ENCODE measurements at places on chromosomes 7 and 10. TPM values are rescaled to one million over a fixed set of nuclear protein-coding genes. Genes with fewer than 3 reads are reported as not detected.

DNA sequence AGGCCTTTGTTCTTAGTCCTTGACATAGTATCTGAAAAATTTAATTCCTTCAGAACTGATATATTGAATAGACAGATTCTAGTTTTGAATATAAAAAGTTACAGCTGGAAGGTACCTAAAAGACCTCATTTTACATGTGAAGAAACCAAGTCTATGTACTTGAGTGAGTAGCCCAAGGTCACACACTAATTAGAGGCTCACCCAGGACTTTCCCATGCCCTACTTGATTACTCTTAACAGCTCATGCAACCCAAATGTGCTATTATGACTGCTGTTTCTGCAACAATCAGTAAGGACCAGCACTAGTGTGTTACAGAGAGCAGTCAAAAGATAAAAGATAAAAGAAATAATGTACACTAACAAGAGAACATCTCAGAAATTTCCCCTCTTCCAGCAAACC is 40.7 kb upstream of the BET1 start:
- DNase-seq = no peak

DNA sequence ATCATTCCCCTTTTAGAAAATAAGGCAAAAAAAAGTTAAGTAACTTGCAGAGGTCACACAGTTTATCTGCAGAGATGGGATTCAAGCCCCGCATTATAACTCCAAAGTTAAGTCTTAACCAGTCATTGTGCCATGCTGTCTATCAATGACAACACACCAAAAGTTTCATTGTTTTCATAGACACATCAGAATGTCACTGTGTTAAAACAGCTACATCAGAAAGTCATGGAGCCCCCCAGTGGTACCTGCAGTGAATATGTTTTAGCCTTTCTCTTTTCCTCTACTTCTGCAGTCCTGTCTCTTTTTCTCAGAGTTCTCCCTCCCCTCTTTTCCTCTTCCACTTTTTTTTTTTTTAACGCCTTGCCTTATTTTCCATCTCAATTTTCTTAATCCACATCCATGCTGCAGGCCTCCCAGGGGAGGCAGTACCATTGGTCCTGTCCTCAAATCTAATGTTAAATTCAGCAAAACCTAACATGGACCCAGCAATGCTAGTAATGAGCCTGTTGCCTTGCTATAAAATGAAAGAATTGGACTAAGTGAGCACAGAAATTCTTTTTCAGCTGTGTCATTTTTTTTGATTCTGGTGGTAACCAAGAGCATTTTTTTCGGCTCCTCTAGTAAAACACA is 3.8 kb upstream of the NRCAM start:
- no peak for DNase-seq

MALRD1 gene
- total RNA-seq = 0.47 TPM

- DNase-seq = no peak
Observed at GRCh38 chr7:41942468-41943093, 239.7 kb upstream of the INHBA start.

DNA sequence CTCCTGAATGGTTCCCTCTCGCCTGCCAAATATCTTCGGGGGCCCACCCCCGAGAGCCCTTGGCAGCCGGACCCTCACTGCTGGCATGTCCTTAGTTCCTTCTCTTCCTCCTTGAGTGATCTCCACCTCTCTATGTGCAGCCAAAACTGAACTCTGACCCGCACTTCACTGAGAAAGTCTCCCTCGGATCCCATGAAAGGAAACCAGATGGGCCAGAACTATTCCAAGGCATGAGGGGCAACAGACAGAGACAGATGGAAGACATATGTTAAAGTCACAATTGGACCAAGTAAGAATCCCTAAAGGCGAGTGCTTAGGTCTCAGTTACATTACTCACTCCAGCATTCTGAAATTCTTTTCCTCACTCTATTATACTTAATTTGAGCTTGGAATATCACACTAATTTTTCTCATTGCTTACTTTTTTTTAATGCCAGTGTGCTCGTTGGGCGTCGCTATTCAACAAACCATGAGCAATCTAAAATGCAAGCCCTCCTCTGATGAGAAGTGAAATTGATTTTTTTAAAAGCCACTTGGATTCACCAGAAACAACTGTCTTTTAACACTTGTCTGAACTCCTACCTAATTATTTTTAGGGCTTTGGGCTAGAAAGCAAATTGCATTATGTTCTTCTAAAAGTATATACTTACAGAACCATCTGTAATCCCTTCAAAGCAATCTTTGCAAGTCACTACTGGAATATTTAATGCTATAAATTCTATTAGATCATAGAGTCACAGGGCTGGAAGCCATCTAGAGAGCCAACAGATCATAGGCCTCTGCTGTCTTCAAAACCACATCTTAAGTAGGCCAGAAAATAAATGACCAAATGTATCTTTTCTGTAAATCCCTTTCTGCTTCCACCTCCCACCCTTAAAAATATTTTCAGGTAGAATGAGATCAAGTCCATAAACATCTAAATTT is 43.3 kb upstream of the EZH2 start:
- DNase-seq = no peak

DNA sequence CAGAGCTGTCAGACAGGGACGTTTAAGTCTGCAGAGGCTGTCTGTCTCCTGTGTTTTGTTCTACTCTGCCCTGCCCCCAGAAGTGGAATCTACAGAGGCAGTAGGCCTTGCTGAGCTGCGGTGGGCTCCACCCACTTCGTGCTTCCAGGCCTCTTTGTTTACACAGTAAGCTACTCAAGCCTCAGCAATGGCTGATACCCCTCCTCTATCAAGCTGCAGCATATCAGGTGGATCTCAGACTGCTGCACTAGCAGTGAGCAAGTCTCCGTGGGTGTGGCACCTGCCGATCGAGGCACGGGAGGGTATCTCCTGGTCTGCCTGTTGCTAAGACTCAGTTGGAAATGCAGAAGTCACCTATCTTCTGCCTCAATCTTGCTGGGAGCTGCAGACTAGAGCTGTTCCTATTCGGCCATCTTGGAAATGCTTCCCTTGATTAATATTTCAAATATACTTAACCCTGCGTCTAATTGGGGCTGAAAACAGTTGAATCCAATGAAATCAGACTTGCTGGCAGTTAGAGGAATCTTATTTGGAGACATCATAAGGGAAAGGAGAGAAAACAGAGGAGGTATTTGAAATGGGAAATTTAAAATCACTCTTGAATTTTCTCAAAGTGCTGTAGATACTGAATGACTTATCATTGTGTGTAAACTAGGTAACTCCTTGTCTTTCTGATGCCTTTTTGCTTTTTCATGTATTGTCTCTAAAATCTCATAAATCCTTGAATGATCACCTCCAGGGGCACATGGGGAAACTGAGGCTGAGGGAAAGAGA is 13.8 kb upstream of the CYP3A5 start:
- DNase-seq = no peak

DNA sequence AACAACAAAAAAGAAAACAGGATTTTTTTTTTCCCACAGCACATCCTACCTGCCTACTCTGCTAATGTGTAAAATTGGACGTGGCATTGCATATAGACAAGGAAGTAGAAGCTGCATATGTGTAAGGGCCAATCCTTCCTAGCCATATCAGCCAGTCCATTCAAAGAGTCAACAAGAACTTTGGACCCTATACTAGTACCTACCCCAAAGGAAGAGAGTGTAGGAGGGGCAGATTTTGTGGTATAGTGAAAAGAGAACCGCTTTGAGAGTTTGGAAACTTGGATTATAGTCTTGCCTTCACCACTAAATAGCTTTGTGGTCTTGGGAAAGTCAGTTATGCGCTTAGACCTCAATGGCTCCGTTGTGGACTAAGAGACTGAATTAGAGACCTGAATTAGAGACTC is 12.1 kb upstream of the MCU start:
- no peak for DNase-seq

GRCh38 chr7:158414002-158414401 is 173.6 kb downstream of the PTPRN2 start:
- no peak for DNase-seq

TRIM8 gene
- total RNA-seq = 95.1 TPM

- DNase-seq = no peak
Observed at GRCh38 chr10:119643306-119644204, 7.6 kb upstream of the BAG3 start.

DNA sequence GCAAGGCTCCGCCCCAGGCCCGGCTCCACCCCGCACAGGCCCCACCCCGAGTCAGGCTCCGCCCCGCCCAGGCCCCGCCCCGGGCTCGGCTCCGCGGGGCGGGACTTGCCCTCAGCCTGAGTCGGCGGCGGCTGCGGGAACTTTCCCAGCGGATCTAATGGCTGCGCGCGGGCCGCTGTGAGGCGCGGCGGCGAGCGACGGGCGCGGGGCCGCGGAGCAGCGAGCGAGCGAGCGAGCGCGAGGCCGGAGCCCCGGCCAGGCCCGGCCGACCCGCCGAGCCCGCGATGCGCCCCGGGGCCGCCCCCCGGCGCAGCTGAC is at the start of gene INPP5A:
TSS of gene INPP5A (plus strand) at position 104 of the 318 bp plus-strand sequence. CDS start 310 bp downstream, outside the sequence.
- DNase-seq = no peak

- no peak for DNase-seq
Observed at GRCh38 chr10:30062582-30062981, 3.2 kb upstream of the JCAD start.

GRCh38 chr7:28409716-28410627 is 2.3 kb upstream of the CREB5 start:
- DNase-seq = peak; percentile 39

SLC18A3 gene
- total RNA-seq = not detected

- DNase-seq = no peak
Observed at GRCh38 chr7:96016056-96016586, 243.8 kb downstream of the DYNC1I1 start.

GRCh38 chr10:30736685-30737232 is 107.2 kb upstream of the LYZL2 start:
- DNase-seq = no peak

DNA sequence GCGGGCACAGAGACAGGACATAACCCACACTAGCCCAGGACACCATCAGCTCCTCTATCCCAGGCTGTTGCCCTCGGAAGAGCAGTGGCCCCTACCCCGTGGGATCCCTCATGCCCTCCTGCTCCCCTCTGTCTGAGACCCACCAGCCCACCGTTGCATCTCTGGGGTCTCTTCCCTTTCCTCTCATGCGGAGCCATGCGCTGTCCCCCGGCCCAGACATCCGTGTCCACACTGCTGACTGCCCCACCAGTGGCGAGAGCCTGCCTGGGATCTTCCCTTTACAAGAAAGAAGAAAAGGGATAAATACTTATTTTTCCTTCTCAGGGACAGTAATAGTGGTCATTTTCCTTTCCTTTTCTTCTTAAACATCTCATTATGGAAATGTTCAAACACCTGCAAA is 115.4 kb downstream of the WDR37 start:
- DNase-seq = no peak

MOGAT3 gene
- not detected for total RNA-seq

DNA sequence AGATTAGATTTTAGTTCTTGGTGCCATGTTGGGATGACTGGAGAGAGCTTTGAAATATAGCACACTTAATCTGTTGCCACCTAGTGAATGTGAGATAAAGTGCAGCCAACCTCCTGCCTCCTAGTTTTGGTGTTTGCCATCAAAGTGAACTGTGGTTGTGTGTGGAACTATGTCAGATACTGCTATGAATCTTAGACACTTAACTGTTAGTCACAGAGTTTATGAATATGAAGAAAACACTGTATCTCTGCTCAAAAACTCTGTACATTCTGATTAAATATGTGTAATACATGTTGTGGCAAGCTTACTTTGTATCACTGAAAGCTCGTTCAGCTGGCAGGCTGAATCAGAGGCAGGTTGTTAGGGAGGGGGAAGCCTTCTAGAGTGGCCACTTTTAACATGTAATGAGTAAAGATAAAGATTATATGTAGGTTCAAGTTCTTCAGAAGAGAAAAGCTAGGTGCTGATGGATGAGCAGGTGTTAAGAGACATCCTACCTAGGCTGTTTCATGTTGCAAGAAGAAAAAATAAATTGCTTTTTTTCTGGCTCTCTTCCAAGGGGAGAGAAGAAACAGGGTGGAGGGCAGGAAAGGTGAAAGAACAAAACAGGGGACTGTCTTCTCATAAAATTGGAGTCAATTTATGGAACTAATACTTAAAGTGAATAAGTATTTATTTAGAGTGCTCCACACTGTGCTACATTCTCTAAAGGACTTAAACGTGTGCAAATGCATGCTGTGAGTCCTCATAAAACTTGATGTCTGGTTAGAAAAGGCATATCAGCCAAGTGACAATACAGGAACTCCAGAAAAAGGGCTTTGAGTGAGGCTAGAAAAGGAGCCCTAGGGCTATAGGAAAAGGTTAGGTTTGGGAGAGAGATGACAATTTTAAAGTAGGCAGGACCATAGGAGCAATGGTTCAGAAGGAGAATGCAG is 14.1 kb upstream of the LAMB1 start:
- DNase-seq = no peak

- DNase-seq = no peak
Observed at GRCh38 chr10:83957168-83957947, 182.0 kb upstream of the GHITM start.

- no peak for DNase-seq
Observed at GRCh38 chr10:131032329-131033165, 279.0 kb downstream of the TCERG1L start.

DNA sequence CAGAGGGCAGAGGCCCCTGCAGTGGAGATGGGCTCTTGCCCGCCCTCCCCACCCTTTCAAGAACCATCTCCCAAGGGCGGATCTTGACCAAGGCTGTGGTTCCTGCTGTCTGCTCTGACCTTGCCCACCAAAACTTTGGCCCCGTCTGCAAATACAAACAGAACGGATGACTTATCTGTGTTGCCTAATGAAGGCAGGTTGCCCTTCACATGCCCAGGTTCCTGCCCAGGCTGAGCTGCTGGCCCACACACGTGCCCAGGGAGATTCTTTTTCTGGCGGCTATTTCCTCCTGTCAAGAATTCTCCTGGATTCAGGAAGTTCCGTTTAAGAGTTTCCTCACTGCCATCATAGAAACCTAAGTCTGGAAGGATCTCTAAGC is 78.3 kb downstream of the PROSER2 start:
- no peak for DNase-seq

GRCh38 chr7:132492823-132493445 is 83.3 kb downstream of the PLXNA4 start:
- DNase-seq = no peak

HMX3 gene
- total RNA-seq = not detected

GRCh38 chr7:133051066-133051465 is 30.8 kb downstream of the CHCHD3 start:
- DNase-seq = no peak

- DNase-seq = no peak
Observed at GRCh38 chr7:45717537-45718235, 143.5 kb downstream of the ADCY1 start.

MRPL32 gene
- total RNA-seq = 65.5 TPM

GRCh38 chr7:3067193-3067592 is 23.5 kb upstream of the CARD11 start:
- DNase-seq = no peak

DNA sequence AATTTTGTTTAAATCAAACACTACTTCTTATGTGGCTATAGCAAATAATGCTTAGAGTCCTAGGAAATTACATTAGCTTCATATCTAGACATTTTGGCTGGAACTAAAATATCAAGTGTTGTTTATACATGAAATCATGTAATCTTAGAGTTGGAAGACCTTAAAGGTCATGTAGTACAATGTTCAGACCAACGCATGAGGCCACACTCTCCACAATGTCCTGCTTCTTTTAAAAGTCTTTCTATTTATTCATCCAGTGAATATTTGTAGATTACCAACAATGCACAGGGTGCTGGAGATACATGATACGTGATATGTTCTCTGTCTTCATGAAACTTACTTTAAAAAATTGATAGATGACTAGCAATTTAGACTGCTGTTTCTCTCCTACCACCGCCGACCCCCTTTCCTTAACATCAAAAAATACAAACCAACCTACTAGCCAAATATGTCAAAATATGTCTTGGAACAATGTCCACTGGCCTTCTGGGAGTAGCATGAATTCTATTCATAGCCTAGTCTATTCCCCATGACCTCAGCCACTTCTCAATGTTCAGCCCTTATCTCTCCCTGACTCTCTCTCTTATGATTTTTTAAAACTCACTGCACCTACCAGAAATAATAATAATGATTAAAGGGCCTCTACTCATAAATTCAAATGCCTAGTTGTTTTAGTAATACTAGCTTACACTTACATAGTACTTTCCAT is 59.5 kb upstream of the CAV2 start:
- no peak for DNase-seq
